ENCODE measurements at places on chromosomes 7 and 10.

DNA sequence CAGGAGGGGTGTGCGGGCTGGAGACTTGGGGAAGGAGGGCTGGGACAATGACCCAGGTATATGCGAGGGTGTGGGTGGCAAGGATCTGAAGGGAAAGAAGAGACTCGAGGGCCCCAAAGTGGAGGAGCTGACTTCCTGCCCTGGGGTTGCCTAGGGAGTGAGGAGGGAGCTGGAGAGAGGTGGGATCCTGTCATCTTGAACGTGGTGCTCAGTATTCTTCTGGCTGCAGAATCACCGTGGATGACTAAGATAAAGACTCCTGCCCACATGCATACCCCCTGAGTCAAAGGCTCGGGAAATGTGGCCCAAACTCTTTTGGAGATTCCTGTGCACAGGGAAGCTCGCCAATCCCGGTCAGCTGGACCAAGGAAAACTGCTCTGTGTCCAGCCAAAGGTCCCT, 31.2 kb downstream of the COL17A1 start:
- DNase-seq = no peak

DNA sequence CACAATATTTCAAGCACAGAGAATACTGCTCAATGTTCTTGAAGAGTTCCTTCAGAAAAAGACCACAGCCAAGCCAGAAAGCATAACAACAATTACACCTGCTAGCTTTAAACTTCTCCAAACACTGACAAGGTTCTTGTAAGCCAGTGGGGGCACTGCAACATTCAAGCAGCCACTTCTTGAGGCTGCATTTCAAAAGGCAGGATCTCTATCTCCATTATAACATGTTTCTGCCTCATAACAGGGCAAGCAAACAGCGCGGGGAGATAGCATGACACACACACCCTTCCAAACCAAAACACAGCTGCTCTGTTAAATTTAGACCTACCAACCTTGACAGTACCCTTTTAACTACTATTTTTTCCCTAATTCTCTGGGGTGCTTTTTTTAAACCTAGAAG, 30.8 kb downstream of the CHCHD3 start:
- no peak for DNase-seq

GRCh38 chr10:125783957-125784356, 8.3 kb upstream of the MMP21 start:
- no peak for DNase-seq

DNA sequence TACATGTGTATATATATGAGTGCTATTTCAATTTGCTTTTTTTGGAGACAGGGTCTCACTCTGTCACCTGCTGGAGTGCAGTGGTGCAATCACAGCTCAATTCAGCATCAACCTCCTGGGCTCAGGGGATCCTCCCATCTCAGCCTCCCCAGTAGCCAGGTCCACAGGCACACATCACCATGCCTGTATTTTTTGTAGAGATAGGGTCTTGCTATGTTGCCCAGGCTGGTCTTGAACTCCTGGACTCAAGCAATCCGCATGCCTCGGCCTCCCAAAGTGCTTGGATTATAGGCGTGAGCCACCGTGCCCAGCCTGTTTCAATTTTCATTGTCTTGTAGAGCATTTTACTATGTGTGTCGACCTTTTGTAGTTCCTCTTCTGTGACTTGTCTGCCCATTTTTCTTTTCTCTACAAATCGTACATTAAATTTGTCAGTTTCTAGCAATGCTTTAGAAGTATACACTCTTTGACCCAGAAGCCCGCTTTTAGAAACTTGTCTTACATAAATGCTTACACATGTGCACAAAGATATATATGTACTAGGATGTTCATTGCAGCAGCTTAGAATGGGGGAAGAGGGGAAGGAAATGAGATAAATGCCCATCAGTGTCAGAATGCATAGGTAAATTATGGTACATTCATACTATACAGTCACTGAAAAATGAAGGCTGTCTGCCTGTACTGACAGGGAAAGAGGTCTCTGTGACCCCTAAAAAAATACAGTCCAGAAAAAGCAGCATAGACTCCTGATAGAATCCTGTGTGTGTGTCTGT, 12.2 kb upstream of the RFC2 start:
- DNase-seq = no peak

- no peak for DNase-seq
These were observed 10.2 kb downstream of the NOS3 start for GRCh38 chr7:151000897-151001495.

GRCh38 chr10:61541960-61542359, 88.8 kb upstream of the TMEM26 start:
- DNase-seq = no peak

- DNase-seq = no peak
These were observed 196.3 kb downstream of the JCAD start for GRCh38 chr10:29862923-29863614.

DNA sequence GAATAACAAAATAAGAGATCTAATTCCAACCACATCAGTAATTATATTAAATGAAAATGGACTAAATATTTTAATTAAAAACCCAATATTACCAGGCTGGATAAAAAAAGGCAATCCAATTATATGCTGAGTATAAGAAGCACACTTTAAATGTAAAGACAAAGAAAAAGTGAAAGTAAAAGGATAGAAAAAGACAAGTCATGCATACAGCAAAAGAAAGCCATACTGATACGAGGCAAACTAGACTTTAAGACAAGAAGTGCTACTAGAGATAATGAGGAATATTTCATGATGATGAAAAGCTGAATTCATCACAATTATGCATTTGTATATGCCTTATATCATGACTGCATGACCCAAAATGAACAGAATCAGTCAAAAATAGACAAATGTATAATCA, 628.6 kb downstream of the PHTF2 start:
- DNase-seq = no peak

- no peak for DNase-seq
These were observed 126.3 kb upstream of the STARD3NL start for GRCh38 chr7:38051786-38052185.

GRCh38 chr10:70562036-70562755, 40.3 kb downstream of the PRF1 start:
- DNase-seq = no peak

DNA sequence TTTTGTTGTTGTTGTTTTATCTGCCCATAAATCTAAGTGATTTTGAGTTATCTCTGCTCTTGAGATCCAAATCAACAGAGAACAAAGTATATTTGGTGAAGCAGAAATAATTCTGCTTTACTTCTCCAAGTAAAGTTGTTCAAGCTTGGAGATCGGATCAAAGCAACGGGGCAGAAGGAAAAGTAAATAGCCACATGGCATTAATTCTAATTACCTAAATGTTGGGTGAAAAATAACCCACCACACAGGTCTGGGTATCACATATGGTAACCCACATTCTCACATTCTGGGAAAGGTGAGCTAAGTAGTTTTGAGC, 3.1 kb downstream of the NRP1 start:
- no peak for DNase-seq

- no peak for DNase-seq
These were observed 1.5 kb upstream of the POLM start for GRCh38 chr7:44083796-44084195.

GRCh38 chr7:75762350-75762917, 9.6 kb downstream of the CCL26 start:
- no peak for DNase-seq

- DNase-seq = no peak
These were observed 3.3 kb downstream of the ADAMTS14 start for GRCh38 chr10:70675496-70676161.

- DNase-seq = no peak
These were observed 210.0 kb upstream of the LYZL1 start for GRCh38 chr10:29078919-29079318.

DNA sequence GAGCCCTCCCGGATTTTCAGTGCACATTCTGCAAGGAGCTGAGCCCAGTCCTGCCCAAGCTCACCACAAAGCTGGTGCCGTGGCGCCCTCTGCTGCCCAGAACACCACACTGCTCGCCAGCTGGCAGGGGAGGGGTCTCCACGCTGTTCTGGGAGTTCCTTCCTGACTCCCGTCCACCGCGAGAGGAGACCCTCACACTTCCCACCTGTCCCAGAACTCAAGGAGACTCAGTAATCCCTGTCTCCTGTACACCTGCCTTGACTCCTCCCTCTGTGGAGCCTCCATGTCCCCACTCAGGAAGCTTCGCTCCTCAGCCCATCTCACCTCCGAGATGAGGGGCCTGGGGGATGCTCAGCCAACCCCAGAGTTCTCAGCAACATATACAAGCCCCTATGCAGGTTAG, 11.3 kb downstream of the C10orf105 start:
- peak; percentile 58 for DNase-seq

DNA sequence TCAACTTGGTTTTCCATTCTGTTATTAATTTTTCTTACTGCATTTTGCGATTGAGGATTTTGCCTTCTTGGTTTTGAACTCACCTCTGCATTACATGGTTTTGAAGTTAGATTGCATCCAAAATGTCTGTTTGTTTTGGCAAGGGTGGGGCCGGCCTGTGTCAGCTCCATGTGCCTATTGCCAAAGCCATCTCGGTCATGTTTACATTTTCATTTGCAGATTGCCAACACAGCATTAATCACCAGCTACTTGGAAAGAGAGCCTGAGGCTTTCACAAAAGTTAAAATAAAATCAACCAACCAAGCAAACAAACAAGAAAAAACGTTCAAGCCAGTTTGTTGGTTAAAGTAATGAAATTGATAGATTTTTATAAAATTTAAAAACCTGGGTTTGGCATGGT, 695.8 kb downstream of the TYW1 start:
- no peak for DNase-seq

- no peak for DNase-seq
These were observed 18.1 kb upstream of the ABCB5 start for GRCh38 chr7:20597339-20597738.

DNA sequence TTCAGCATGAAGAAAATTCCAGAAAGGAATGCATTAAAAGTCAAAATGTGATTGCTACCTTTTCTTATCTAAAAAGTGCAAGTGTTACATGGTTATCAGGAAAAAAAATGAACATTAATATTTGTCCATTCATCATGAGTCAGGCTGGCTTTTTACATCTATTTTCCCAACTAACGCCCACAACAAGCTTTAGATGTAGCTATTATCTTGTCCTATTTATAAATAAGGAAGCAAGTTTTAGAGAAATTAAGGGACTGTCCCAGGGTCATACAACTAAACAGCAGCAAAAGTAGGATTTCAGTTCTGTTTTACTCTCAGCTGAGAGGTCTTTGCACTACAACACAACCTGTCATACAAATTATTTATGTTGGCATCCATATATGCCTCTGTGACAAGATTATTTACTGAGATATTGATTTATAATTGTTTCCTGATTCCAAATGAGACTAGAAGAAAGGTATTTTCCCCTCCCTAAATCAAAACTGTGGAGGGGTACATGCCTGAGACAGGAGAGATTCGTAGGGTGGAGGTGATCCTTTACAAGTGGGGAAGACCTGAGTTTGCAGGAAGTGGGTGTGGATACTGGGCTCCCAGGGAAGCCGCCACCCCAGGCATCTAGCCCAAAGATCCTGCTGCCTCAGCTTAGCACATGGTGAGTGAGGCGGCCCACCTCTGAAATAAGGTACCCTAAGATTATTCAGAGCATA, 57.2 kb upstream of the ARID5B start:
- no peak for DNase-seq

DNA sequence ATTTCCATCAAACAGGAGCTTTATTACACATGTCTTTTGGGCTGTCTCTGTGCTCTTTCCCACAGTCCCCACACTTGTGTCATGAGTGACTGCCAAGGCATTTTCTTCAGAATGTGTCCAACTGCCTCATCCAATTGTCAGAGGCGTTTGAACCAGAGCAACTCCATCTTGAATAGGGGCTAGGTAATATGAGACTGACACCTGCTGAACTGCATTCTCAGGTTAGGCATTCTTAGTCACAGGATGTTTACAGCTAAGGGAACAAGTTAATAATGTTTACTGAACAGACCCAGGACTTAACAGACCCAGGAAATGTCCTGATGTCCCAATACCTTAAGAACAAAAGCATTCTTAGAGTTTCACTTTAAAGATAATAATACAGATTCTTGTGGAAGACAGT, 595.5 kb downstream of the REEP3 start:
- DNase-seq = no peak

DNA sequence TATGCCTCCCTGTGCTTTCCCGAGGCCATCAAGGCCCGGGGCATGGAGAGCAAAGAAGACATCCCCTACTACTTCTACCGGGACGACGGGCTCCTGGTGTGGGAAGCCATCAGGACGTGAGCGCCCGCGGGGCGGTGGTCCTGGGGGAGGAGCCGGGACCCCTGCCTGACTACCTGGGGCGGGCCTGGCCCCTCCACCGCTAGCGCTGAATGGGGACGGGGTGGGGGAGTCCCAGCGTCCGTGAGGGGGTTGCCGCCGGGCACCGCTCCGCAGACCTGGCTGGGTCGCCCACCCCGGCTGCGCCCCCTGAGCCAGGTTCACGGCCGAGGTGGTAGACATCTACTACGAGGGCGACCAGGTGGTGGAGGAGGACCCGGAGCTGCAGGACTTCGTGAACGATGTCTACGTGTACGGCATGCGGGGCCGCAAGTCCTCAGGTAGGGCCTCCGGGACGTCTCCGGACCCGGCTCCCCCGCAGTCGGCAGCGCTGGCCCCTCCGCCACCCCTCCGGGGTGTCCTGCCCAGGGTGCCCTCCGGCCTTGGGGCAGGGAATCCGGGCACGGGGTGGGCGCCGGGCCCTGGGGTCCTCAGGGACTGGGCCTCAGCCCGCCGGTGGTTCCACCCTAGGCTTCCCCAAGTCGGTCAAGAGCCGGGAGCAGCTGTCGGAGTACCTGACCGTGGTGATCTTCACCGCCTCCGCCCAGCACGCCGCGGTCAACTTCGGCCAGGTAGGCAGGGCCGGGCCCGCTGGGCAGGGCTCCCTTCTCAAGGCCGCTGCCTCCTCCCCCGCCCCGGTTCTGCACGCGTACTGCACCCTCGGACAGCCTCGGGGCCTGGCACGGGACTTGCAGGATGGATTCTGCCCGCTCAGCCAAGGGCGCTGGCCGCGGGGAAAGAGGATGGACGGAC, 69.3 kb downstream of the ALOX5 start:
- DNase-seq = no peak
